ENCODE measurements at places on chromosomes 11 and 22. TPM values are rescaled to one million over a fixed set of nuclear protein-coding genes. Genes with fewer than 3 reads are reported as not detected.

DNA sequence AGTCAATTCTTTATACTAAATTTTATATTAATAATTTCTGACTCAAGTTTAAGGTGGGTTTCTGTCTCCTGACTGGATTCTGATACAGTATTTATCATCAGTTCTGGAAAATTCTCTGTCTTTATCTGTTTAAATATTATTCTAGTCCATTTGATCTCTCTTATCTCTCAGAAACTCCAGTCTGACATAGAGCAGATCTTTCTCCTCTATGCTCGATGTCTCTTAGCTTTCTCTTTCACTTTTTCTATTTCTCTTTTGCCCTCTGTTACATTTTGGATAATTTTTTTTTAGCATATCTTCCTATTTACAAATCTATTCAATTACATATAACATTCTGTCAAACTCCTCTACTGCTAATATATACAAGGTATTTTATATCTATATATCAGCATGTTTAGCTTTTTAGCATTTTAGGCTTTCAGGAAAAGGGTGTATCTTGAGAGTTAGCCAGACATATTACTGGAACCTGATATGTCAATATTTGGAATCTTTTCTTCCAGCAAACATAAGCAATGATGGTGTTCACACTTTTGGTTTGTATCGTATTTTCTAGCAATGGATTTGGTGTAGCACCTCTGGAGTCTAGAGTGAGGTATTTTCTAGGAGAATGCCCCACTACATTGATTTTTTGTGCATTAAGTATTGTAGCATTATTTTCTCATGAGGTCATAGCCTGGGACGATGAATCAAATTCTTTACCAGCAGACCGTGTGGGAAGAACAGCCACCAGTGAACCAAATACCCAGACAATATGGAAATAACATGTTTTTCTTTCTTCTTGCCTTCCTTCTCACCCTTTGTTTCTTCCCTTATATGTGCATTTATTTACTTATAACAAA is 4.1 kb upstream of the NNMT start:
- no peak for DNase-seq

DNA sequence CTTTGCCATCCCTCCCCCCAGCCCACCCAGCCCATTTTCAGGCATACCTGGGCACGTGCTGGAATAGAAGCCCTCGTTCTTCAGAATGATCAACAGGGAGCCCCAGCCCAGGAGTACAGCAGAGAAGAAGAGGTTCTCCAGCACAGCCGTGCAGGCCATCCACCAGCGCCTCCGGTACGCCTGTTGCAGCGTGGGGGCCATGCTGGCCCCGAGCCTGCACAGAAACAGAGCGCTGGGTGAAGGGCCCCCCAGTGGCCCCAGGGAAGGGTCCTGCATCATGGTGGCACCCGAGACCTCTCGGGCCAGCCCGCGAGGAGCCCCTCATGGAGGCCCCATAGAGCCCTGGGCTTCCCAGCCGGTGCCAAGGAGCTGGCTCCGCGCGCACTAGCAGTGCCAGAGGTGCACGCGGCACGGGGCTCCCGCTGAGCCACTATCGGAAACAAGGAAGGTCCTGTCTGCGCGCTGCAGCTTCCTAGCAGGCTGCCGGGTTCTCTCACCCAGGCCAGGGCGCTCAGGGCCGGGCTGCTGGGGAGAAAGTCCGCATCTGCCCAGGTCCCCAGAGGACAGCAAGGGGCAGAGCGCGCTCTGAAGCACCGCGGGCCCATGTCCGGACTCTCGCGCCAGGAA is 1.5 kb downstream of the SLC43A1 start:
- DNase-seq: no peak

GRCh38 chr22:29165321-29166060 is 40.2 kb upstream of the EMID1 start:
- no peak for DNase-seq

DNA sequence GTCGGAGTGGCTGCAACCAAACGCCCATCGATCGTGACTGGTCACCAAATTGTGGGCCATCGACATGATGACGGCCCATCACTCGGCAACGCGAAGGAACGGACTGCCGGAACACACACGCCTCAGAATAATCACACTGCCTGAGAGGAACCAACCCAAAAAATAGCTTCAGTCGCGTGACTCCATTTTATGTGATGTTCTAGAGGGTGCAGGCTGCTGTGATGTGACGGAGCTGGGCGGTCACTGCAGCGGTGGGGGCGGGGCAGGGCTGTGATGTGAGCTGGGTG is 174.6 kb downstream of the CTTN start:
- DNase-seq: no peak

DNA sequence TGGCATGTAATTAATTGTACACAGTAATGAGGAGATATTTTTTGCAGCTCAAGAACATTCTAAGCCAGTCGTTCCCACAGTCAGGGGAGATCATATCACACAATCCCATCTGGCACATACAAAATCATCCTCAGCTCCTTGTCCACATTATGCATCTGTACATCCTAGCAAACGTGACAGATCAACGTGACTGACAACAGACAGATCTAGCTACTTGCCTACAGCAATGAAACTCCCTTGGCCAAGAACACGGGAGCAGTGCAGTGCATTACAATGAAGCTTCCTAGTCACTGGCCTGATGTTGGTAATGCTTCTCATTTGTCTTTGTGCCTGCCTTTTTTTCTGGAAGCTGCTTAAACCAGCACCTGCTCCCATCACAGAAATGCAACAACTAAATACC is 24.5 kb upstream of the GUCY1A2 start:
- DNase-seq: no peak

GRCh38 chr11:121672630-121673487 is 220.1 kb upstream of the SORL1-AS1 start:
- DNase-seq: no peak

- no peak for DNase-seq
These were observed 5.4 kb upstream of the MCAM start for GRCh38 chr11:119322360-119322739.

DNA sequence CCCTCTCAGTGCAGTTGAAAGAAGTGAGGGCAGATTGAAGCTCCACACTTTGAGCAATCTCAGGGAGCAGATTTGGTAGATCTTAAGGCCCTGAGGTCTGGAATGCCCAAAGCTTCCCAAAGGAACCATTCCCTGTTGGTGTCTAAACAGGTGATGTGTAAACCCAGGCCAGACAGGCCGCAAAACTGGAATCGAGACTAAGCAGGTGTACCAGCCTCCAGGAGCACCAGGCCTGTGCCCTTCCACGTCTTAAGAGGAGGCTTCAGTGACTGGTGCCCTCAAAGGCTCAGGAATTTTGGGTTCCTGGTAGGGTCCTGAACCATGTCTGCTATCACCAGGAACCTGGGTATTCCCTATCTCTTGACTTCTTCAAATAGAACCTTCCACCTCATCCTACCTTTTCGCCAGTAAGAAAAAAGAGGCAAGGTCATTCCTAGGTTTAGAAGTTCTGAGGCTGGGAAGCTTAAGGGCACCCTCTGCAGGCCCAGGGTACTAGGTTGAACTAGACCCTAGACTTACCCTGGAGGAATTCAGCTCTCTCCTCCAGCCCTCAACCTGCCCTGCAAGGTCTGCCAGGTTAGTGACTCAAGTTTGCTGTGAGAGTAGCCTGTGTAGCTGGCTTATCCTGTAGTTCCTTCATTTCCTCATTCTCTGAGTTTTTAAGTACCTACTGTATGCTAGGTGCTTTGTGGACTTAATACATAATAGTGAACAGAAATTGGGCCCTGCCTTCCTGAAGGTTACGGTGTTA is 100.0 kb upstream of the NNMT start:
- no peak for DNase-seq

DNA sequence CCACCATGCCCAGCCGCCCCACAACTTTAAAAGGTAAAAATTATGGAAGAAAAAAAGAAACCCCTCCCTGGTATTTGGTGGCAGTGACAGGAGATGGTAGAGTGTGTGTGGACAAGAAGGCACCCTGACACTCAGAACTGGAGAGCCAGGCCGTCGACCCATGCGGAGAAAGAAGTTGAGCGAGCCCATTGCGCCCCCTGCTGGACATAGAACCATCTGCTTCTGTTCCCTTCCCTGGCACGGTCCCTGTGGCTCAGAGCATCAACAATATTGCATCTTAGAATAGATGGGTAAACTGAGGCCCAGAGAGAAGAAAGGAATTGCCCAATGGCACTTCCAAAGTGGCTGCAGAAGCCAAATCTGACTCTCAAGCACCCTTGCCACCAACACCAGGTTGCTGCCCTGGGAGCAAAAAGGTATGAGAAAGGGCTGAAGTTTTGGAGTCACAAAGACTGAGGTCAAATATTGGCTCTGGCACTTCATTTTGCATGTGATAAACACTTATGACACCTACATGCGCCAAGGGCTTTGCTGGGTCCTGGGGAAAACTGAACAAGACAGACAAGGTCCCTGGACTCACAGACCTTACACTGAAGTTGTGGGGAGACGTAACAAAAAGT is 8.6 kb downstream of the MRPL11 start:
- DNase-seq: no peak

GRCh38 chr22:28112548-28113043 is 193.5 kb upstream of the PITPNB start:
- DNase-seq: no peak

GRCh38 chr11:102591160-102591718 is 33.9 kb downstream of the MMP20 start:
- no peak for DNase-seq

DNA sequence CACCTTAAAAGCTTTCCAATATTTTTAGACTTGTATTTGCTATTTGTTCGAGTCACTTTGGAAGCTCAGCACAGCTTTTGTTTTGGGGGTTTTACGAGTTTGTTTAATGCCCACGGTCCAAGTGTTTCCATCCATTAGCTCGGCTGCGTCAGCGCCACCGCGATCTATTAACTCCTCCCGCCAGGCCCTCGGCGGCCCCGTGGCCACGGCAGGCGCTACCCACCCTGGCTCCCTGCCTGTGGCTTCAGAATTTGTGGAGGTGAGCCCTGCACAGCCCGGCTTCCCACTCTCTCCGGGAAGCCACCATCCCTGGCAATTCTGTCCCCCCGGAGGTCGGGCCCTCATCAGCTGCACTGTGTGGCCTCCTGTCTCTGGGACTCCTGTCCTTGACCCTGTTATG is 648.5 kb downstream of the BRD1 start:
- no peak for DNase-seq

DNA sequence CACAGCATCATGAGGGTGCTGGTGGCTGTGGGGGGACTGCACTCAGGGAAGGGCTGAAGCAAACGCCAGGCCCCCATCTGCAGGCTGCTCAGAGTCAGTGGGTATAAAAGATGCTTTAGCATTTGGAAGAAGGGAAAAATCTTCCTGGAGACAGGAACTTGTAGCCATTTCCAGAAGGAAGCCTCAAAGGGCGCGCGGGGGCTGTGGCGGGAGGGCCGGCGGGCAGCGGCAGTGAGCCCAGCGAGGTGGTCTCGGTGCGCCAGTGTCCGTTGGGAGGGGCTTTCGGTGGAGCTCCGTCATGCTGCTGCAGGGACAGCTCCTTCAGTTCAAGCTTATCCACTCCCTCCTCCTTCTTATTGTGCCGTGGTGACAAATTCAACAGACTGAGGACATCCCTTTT is 63.0 kb upstream of the PITPNB start:
- DNase-seq: no peak

DNA sequence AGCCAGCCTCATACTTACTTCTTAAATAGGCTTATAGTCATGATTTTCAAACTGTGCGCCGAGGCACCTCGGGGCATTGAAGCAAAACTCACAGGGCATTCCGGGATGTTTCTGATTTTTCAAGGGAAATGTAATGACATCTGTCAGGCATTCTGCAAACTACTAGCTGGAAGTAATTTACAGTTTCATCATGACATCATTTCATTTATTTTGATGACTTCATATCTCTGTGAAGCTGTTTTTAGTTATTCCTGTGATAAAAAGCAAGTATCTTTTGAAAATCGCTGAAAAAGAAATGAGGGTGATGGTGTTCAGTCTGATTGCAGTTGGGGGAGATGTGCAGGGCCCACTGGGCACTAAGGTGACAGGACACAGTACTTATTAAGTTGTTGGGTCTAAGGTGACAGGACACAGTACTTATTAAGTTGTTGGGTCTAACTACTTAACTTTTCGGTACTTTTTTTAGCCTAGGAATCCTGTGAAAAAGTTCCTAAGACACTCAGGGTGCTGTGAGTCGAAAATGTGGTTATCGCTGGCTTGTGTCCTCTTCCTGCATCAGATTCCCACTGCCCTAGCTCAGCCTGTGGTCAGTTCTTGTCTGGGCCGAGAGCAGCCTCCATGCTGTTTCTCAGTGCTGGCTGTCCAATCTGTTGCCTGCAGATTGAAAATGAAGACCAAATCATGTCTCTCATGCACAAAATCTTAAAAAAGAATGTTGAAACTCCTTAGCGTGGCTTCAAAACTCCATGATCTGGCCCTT is 42.6 kb downstream of the APLP2 start:
- DNase-seq: no peak

The OR8G1 gene
- not detected for total RNA-seq

The KCTD17 gene
- total RNA-seq: 34.9 TPM

The ARHGAP42 gene
- 4.7 TPM for total RNA-seq

The CASP4 gene
- total RNA-seq: 56.6 TPM

The ANKK1 gene
- total RNA-seq: not detected

The SCGB1A1 gene
- not detected for total RNA-seq

The MOV10L1 gene
- not detected for total RNA-seq
